ENCODE measurements at places on chromosomes 1 and 21.

DNA sequence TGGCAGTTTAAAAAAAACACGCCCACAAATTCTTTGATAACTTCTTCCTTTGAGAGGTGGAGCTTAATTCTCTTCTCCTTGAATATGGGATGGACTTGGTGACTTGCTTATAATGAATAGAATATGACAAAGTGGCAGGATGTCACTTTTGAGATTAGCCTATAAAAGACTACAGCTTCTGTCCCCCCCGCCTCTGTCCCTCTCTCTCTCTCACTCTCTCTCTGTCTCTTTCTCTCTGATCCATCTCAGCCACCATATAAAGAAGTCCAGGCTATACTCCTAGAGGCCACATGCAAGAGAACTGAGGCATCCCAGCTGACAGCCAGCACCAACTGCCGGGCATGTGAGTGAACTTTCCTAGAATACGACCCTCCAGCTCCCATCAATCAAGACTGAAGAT lies 7.7 kb upstream of the DMBX1 start:
- no peak for DNase-seq

GRCh38 chr1:206608108-206608698 lies 4.1 kb downstream of the EIF2D start:
- DNase-seq = peak; percentile 30

DNA sequence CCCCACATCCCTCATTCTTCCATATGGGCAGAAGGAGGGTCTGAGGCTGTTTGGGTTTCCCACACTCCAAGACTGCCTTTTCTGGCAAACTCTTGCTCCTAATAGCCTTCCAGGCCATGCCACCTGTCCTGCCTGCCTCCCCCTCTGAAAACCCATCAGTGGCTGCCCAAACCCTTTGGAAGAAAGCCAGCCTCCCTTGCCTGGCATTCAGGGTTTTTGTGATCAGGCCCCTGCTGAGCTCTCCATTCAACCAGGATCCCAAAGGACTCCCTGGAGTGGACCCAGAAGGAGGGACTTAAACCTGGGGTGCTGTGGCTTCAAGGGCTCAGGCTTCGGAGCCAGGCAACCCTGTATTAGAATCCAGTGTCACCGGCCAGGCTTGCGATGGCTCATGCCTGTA lies 4.2 kb upstream of the GUCA2A start:
- no peak for DNase-seq

DNA sequence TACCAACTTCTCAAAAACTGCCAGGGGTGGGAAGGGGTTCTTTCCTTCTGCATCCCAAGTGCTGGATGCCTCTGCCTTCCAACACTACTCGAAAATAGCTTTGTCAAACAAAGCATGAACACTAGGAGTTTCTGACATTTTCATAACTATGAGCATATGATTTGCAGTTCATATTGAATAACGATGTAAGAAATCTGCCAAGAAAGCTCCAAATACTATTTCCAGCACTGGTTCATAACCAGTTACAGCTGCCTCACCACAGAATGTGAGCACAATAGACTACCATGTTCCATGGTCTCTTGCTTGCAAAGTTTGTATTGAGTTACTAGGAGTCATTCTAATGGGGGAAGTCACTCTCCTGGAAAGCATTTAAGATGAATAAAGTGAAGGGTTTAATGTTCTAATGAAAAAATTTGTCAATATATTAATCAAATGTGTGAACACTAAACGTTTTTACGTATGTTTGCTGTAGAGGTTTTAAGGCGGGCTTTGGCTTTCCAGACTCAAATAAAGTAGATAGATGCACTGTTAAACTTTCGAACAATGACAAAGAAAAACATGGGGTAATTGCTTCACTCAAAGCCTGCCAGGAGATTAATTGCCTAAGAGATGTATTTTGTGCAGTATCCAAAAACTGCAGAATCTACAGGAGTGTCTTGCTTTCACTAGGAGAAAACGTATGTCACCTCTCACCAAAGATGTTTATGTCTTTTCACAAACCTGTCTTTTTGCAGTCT lies 78.6 kb upstream of the UBE2U start:
- no peak for DNase-seq

GRCh38 chr1:239527051-239527693 lies 140.8 kb downstream of the CHRM3 start:
- no peak for DNase-seq

DNA sequence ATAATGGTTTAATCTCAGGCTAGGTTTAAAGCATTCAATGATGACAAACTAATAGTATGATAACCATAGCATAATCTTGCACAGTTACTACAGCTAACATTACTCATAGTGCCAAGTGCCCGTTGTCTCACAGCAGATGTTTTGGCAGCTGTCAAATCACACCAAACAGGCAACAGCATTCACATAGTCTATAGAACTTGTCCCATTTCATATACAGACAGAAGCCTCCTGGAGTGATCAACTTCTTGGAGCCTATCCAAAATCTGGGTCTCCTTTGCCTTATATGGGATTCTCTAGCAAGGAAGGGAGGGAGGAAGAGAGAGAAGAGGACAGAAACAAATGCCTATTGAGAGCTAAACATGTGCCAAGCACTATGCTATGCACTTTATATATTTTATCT lies 250.6 kb upstream of the ZP4 start:
- DNase-seq = no peak

DNA sequence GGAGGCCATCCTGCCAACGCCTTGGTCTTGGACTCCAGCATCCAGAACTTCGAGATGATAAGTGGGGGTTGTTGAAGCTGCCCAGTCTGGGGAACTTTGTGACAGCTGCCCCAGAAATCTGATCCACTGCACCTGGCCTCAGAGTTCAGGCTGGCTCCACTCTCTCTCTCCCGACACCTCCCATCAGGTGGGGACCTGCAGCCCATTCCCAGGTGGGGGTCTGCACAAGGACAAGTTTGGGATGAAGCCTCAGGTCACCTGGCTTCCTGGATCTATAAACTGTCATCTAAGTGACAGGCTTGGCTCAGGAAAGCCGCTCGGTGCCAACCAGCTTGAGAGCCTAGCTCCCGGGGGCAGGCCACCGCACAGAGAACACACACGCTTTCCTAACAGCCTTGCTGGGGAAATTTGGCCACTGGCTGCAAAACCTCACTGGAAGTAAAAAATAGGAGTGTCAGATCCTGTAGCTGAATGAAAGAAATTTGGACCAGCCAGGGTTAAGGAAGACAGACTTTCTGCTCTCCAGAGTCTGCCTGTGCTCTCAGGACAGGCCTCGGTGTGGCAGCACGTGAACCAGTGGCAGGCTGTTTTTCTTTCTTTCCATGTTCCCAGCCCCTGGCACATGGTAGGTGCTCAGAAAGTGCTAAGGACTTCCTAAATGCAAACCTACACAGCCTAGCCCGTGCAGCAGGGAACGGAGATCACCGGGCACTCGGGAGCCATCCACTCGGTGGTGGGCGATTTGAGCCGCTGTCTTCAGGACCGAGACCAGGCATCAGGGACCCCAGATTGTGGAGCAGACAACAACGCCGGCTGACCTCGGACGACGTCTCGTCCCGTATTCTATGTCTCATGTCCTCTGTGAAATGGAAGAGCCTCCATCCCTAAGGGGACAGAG lies 42.6 kb upstream of the LBR start:
- no peak for DNase-seq

DNA sequence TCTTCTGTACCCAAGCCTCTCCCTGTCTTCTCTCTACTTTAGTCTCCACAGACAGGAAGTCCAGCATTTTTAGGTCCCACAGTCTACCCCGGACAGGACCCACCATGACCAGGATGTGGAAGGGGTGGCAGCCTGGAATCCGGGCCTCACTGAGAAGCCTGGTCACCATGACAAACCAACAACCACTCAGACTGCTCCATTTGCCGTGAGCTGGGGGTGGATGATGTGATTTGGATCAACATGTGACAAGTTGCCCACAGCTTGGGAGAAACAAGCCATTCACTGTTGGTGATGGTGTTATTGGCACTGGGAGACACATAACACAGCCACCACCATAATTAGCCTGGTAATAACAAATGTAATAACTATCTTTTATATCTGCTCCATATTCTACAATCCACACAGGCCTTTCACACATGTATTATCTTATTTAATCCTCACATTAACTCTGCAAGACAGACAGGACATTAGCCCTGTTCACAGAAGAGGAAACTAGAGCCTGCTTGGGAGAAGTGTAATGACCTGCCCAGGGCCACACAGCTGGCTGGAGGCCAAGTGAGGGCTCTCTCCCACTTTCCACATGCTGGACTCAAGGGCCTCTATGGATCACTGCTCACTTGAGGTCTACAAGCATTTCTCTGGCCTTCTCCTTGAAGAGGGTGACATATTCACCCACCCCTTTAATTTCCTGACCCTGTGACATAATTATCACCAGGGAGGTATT lies 22.9 kb downstream of the MEF2D start:
- no peak for DNase-seq

GRCh38 chr1:70248729-70249128 lies 27.5 kb downstream of the SRSF11 start:
- no peak for DNase-seq

- DNase-seq = no peak
These were observed 34.1 kb downstream of the DDX20 start for GRCh38 chr1:111789666-111790316.

DNA sequence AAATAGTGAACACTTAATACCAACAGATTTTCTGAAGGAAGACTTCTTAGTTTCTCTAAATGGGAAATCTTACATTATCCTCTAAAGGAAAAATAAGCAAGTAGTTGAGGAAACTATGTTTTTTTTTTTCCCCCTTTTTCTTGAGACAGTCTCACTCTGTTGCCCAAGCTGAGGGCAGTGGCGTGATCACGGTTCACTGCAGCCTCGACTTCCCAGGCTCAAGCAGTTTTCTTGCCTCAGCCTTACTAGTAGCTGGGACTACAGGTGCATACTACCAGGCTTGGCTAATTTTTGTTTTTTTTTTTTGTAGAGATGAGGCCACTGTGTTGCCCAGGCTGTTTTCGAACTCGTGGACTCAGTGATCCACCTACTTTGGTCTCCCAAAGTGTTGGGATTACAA lies 3.9 kb downstream of the MTR start:
- no peak for DNase-seq

GRCh38 chr1:107786203-107786845 lies 178.7 kb downstream of the VAV3 start:
- DNase-seq = no peak
